ENCODE measurements at places on chromosomes 6 and 20. TPM values are rescaled to one million over a fixed set of nuclear protein-coding genes. Genes with fewer than 3 reads are reported as not detected.

ELOVL4 gene
- 2.2 TPM for total RNA-seq

EPHA7 gene
- not detected for total RNA-seq

DNA sequence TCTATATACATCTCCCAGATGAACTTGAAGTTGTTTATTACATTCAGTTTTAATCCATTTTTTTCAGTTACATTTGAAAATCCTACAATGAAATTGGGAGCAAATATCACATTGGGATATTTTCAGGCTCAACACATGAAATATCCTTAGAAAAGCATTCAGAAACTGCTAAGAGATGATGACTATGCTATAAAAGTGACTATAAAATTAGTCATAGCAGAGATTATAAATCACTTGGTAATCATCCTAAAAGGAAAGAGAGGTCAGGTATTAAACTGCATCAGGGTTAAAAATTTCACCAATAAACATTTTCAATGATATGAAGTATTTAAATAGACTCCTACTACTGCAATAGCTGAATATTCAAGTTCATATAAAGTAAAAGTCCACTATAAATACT lies 987.7 kb downstream of the GRIK2 start:
- DNase-seq, result no peak
- H3K27me3 ChIP-seq, result no peaks in the 10 kb centered on the region
- no peaks in the 10 kb centered on the region for H3K4me1 ChIP-seq
- H3K36me3 ChIP-seq, result no peaks in the 10 kb centered on the region

DNA sequence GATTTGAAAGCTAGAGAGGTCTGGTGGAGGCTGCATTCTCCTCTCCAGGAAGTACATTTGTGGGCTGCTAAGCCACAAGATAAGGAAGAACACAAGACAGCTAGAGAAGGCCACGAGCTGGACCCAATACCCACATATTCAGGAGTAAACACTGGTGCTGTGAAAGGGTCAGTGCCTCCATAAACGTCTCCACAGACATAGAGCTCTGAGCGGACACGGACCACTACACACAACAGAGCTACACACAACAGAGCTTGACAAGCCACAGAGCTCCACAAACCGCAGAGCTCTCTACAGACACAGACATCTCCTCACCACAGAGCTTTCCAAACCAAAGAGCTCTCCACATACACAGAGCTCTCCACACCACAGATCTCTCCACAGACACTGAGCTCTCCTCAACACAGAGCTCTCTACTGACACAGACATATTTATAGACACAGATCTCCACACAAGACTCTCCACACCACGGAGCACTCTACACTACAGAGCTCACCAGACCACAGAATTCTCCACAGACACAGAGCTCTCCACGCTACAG lies 51.9 kb downstream of the ERMARD start:
- H3K4me3 ChIP-seq, result no peak overlapping the region
- no peak for DNase-seq
- H3K4me1 ChIP-seq, result peaks cover 50% of the 10 kb centered on the region
- H3K27ac ChIP-seq, result no peak overlapping the region

- H3K4me3 ChIP-seq, result peak overlapping the region; percentile 90
- H3K27me3 ChIP-seq, result no peaks in the 10 kb centered on the region
- peak; percentile 65 for DNase-seq
- peak overlapping the region; percentile 96 for H3K27ac ChIP-seq
These were observed 1.2 kb downstream of the TGIF2 start for GRCh38 chr20:36574366-36575135.
